Left lung (tissue), 14 donors: ENCODE measurements at places on chromosomes 3 and 15. TPM values are rescaled to one million over a fixed set of nuclear protein-coding genes. Genes with fewer than 3 reads are reported as not detected.

GRCh38 chr3:169627789-169628188, 35.7 kb downstream of the MECOM start:
- DNase-seq, result peak; percentile 83

GRCh38 chr3:133136114-133137041, 98.2 kb downstream of the TMEM108 start:
- no peak for DNase-seq

DNA sequence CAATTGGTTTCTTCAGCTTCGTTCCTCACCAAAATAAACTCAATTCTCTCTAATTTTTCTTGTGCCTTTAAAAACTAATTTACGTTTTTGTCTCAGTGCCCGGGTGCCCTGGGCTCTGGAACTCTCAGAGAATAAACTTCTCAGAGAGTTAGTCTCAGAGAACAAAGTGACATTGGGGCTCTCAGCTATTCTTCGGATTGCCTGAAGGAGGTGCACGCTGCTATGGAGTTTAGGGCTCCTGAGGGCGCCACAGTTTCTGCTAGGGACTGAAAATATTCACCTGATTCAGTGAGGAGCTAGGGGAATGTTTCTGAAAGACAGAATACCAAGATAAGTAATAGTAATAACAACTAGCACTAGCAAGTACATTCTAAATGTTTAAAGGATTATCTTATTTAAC, 22.7 kb downstream of the ZIC4 start:
- no peak for DNase-seq

DNA sequence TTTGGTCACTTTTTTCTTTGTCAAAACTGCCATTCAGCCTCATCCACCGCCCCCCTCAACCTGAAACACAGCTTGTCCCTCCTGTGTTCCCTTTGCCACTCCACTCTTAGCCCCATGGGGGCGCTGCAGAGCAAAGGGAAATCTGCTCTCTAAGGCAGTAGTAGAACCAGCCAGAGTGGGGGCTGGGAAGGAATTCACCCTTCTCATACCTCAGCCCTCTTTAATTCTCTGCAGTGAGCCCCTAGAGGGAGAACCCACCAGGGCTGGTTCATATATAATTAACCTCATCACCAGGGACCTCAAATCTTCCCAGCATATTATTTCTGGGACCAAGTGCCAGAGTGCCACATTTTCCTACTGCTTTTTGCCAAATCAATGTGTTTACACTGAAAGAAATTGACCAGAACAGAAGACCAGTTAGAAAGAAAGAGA, 2.8 kb upstream of the BCL6 start:
- peak; percentile 93 for DNase-seq

GRCh38 chr3:66602237-66602636, 101.4 kb upstream of the LRIG1 start:
- no peak for DNase-seq

GRCh38 chr3:43783987-43784639, 93.4 kb downstream of the ABHD5 start:
- DNase-seq, result no peak

GRCh38 chr15:26157081-26157480, 294.0 kb upstream of the ATP10A start:
- no peak for DNase-seq

GRCh38 chr15:25401501-25401900, 37.3 kb downstream of the UBE3A start:
- no peak for DNase-seq

DNA sequence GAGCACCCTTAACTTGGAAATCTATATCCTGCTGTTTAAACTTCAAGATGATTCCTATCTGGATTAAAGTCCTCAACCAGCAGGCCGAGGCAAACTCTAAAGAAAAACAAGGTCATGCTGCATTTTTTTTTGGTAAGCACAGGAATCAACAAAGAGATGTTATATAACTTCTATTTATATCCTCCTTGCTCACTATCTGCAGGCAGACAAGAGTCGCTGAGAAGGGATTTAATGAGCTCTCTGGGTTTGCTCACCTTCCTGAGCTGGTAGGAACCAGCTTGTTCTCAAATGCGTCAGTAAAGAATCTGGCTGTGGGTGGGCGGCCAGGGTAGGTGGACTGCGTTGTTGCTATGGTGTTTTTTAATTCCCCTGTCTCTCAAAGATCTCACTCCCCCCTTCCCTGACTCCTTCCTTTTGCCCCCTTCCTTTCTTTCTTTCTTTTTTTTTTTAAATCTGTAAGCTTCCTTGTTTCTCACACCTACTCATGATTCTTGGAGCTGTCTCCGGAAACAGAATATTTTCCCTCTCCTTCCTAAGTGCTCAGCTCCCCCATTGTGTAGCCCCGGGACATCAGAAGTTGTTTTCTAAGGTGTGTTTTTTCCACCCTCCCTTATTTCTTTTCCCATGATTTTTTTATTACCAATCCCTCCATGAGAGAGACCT, 228.8 kb upstream of the BHLHE40 start:
- DNase-seq, result no peak

- DNase-seq, result no peak
Measured at GRCh38 chr3:148882288-148882687, 17.2 kb downstream of the CPA3 start.

- DNase-seq, result no peak
Measured at GRCh38 chr3:13709706-13710105, 160.8 kb downstream of the FBLN2 start.

DNA sequence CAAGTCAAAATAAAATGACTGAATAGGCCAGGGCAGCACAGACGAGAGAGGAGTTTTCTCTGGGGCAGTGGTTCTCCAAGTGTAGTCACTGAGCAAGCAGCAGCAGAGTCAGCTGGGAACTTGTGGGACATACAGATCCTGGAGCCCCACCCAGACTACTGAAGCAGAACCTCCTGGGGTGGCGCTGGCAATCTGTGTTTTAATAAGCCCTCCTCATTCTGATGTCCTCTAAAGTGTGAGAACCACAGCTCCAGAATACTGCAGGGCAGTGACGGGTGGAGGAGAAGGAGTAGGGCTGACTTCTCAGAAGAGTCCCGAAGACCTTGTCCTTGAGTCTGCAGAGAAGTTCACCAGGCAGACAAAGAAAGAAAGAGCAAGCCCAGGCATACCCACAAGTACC, 251.3 kb upstream of the HES1 start:
- DNase-seq, result no peak

- no peak for DNase-seq
Measured at GRCh38 chr3:52873433-52874159, 23.8 kb downstream of the STIMATE start.

DNA sequence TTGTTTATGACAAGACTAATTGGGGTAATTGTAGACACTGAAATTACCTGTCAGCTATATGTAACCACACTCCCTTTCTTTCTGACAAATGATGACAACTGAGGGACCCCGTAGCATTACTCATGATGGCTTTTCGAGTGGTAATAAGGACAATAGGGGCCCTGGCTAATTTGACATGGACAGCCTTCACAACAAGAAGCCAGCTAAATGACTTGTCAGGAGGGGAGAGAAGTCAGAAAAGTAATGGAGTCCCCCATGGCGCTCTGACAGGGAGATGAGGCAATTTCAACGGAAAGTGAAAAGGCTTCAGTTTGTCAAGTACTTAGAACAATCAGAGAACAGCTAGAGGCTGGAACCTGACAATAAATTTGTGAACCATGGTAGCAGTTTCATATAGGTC, 177.3 kb downstream of the CDIN1 start:
- no peak for DNase-seq

GRCh38 chr3:147359177-147360050, 46.9 kb downstream of the ZIC4 start:
- DNase-seq, result no peak

- no peak for DNase-seq
Measured at GRCh38 chr3:113552851-113553250, 20.5 kb downstream of the SIDT1 start.

- no peak for DNase-seq
Measured at GRCh38 chr3:11300970-11301369, 28.8 kb downstream of the ATG7 start.

- DNase-seq, result no peak
Measured at GRCh38 chr15:68370768-68371151, 61.2 kb downstream of the ITGA11 start.

DNA sequence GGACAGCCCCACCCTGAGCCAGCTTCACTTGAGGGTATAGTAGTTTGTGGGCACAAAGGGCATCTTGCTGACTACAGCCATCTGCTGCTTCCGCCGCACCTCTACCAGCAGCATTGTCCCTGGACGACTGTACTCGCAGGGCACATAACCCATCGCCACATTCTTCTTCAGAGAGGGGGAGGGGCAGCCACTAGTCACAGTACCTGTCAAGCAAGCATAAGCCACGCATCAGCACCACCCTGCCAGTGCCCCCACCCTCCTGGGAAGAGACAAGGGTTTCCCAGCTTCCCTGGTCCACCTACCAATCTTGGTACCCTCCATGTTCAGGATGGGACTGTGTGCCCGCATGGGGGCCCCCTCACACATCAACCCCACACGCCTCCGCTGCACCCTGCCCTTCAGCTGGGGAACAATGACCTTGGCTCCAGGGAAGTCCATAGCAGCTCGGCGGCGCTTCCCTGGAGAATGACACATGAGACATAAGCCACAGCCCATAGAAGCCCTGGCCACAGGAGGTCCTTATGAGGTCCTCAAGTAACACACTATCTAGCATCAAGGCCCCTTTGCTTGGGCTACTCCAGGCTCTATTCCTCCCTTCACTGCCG, 4.7 kb downstream of the AMT start:
- DNase-seq, result no peak

DNA sequence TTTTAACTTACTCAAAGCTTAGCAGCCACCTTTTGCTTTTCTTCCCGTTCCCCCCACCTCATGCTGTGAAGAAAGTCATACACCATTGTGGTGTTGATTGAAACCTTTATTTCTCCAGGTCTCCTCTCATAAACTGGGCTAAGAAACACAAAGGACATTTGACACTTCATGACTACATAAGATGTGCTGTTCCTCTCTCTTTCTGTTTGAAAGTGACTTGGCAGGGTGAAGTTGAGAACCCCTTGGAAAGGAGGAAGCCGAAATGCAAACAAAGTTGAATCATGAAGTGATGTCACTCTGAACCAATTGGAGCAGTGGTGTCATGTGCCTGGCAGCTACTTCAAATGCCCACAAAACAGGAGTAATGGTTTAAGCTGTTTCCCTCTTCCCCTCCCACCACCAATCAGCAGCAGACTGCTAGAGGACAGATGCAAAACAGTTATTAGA, 174.7 kb downstream of the IGF1R start:
- peak; percentile 86 for DNase-seq

DNA sequence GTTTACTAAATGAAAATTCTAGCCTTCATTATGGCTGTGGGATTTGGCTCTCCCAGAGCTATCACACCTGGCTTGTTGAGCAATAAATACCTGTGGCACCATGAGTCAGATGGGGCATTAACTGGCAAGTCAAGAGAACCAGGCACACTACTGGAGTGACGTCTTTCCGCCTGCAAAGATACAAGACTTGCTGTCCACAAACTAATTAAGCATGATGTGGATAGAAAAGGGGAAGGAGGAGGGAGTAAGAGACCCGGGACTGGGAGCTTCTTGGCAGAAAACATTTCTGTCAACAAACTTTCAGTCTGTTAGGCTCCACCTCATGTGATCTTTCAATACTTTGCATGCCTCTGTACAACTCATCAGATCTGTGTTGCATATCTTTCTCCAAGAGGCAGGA, 56.5 kb downstream of the CLDN1 start:
- DNase-seq, result no peak

DNA sequence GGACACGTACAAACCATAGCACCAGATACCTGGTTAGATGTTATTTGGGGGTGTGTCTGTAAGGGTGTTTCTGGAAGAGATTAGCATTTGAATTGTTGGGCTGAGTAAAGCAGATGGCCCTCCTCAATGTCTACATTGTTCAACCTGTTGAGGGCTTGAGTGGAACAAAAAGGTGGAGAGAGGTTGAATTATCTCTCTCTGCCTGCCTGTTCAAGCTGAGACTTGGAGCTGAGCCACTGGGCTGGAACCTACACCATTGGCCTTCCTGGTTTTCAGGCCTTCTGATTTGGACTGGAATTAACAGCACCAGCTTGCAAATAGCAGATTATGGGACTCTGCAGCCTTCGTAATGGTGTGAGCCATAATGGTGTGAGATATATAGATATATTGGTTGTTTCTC, 71.3 kb upstream of the CORO2B start:
- DNase-seq, result no peak

GRCh38 chr15:70459312-70459711, 304.0 kb downstream of the UACA start:
- no peak for DNase-seq

DNA sequence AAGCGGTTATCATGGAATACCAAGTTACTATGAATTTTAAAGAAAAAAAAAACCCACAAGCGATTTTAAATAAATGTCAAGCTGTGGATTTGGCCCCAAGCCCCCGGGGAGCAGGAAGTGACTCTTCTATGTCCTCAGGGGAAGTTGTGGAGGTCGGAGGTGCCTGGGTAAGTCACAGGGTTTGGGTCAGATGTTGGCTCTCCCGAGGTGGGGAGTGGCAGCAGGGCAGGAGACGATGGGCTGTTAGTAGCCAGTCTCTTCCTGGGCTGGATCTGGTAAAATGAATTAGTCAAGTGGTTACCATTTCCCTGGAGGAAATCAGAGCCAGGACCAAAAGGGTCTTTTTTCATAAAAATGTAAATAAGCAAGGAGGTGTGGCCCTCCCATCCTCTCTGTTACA, 316.7 kb downstream of the TLE3 start:
- DNase-seq, result no peak

GRCh38 chr3:134294302-134295280, 43.9 kb upstream of the RYK start:
- no peak for DNase-seq

GRCh38 chr3:107848351-107848915, 242.4 kb downstream of the CD47 start:
- DNase-seq, result no peak

- DNase-seq, result no peak
Measured at GRCh38 chr3:106371221-106371970, 502.6 kb upstream of the CBLB start.

SAMMSON gene
- 0.20 TPM for polyA plus RNA-seq

DAZL gene
- not detected for polyA plus RNA-seq

NEK4 gene
- polyA plus RNA-seq, result 27.0 TPM

ILDR1 gene
- polyA plus RNA-seq, result 5.6 TPM

SPATA16 gene
- polyA plus RNA-seq, result not detected

C15orf62 gene
- 3.9 TPM for polyA plus RNA-seq

ISG20 gene
- 1.0 TPM for polyA plus RNA-seq

MGLL gene
- 14.2 TPM for polyA plus RNA-seq

ACTL6A gene
- 116 TPM for polyA plus RNA-seq

OXTR gene
- polyA plus RNA-seq, result 1.2 TPM

C2CD4B gene
- polyA plus RNA-seq, result 2.3 TPM

DNASE1L3 gene
- polyA plus RNA-seq, result 1.0 TPM

DNAJA4 gene
- 32.1 TPM for polyA plus RNA-seq
